ENCODE measurements at places on chromosomes 1 and 21.

DNA sequence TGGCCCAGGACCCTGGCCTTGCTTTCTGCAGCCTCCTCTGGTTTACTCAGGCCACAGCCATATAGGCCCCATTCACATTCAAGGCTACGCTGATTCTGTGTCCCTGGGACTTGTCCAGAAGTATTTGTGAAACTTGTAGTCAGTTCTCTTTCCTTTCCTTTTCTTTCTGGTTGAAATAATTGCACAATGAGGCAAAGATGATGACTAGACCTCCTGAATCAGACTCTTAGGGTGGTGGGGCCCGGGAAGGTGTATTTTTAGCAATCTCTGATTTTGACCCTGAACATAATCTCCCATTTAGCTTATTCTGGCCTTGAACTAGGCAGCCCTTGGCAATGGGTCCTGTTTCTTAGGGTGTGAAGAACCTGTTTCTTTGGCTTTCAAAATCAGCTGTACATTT, 39.9 kb downstream of the STUM start:
- DNase-seq, result no peak

- DNase-seq, result no peak
Measured at GRCh38 chr21:39595465-39595864, 17.3 kb upstream of the B3GALT5 start.

DNA sequence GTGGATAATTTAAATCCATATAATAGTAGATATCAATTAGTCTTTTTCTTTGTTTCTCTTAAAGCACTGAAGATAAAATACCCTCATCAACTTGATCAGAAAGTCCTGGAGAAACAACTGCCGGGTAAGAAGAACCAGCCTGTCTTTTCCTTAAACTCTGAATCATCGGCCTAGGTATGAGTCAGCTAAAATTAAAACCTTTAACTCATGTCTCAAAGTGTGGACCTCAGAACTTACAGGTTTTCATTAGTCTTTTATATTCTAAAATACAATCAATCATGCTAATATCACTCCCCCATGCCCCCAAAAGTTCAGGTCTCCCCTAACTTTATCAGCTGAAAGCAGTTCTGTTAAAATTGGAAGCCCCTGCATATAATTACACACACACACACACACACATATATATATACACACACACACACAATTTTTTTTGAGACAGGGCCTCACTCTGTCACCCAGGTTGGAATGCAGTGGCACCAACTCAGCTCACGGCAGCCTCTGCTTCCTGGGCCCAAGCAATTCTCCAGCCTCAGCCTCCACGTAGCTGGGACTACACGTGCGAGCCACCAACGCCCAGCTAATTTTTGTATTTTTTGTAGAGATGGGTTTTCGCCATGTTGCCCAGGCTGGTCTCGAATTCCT, 61.3 kb downstream of the B3GALNT2 start:
- DNase-seq, result no peak

DNA sequence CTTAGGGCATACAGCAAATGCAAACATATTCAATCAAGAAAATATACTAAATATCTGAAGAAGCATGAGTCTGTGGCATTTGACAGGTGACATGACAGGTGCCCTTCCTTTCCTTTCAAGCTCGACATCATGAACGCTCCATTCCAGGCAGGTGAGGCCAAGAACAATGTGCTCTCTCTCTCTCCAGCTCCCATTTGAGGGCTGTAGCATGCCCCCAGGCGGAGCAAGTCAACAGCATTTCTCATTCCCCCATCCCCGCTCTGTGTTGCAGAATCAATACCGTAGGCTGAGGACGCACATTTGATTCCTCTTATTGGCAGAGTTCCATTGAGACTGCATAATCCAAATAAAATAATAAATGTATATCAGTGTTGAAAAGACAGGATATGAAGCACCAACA, 24.6 kb upstream of the PLPPR4 start:
- DNase-seq, result no peak

DNA sequence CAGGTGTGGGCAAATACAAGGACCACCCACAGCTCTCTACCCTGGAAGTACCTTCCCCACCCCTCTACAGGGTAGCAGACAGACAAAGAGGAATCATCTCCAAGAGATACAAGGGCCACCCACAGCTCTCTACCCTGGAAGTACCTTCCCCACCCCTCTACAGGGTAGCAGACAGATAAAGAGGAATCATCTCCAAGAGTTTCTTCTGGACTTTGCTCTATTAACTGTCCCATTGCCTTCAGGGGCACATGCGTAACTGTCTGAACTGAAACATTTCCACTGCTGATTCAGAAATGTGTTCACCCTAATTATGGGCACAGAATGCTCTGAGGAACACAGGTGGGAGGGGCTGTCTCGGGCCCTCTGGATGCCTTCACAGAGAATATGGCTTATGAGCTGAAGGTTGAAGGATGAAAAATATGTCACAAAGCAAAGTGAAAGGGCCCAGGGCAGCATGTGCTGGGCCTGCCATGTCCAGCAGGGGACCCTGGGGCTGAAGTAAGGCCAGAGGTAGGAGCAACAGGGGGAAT, 43.9 kb downstream of the ZNF281 start:
- DNase-seq, result no peak

DNA sequence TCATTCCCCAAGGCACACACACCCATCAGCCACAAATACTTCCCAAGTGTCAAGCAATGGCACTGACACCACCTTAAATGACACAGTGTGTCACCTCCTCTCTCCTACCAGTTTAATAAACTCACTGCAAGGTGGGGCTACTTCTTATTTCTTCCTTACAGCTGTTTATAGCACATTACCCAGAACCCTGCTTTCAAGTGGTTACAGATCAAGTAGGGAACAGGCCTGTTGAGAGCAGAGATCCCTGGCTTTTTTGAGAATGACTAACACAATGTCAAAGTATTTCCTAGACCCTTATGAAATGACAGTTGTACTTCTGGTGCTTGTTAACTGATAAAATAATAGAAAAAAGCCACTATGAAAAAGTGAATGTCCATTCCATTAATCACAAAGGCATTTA, 19.8 kb downstream of the ZBTB17 start:
- no peak for DNase-seq

DNA sequence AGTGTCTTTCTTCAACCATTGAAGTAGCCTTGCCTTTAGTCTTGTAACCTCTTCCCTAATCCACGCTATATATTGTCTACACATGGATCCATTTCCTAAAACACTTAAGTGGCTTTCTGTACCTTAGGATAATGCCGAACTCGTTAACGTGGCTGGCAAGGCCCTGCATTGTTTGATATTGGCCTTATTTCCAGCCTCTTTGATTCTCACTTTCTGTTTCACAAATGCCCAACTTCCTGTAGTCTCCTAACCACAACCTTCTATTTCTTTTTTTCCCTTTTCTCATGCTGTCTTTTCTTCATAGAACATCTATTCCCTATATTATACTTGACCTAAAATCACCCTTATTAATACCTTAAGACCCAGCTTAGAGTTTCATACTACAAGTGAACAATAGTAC, 536.0 kb downstream of the LMO4 start:
- no peak for DNase-seq

GRCh38 chr1:116453481-116453880, 80.4 kb downstream of the ATP1A1 start:
- DNase-seq, result no peak

DNA sequence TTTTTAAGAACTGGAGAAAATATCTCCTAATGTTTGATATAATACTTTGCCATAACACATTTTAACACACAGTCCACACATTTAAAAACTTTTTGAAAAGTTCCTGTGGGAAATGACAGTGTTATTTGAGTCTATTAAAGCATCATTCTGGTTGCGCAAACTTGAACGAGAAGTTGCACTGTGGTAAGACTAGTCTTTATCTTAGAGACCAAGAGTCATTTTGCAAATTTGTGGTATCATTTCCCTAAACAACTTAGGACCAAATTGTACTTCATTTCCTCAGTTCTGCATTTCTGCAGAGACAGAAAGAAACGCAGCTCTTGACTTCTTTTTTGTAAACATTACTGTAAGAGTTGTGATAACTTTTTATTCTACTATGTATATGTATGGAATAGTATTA, at the start of gene RGS18:
Gene RGS18 (plus strand): TSS at position 282 of the 400 bp plus-strand sequence. CDS start 176 bp downstream, outside the sequence.
- DNase-seq, result no peak

DNA sequence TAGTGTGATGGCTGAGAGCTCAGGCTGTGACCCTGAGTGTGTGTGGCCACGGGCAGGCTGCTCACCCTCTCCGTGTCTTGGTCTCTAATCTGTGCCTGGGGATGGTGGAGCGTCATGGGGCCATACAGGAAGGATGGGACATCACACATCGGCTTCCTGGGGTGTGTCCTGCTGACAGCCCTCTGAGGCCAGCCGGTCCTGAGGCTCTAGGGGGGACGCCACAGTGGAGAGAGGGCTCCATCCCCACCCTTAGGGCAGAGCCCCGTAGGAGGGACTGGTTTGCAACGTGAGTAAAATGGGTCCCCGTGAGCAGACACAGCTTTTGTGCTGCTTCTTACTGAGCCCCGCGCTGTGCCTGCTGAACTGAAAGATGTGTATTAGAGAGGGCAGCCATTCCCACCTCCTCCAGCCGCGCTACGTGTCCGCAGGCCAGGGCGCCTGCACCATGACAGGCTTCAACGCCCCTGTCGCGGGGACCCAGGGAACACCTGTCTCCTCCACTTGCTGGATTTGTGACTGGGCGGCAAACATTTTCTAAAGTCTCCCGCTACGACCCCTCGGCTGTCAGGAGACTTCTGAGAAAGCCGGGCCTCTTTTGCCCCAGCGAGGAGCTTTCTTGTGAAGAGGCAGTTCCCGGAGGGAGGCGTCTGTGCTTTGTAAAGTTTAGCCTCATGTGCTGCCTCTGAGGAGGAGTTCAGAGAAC, 8.1 kb downstream of the COL18A1 start:
- DNase-seq, result no peak

GRCh38 chr1:201713086-201713810, 115.7 kb upstream of the IPO9 start:
- DNase-seq, result no peak

DNA sequence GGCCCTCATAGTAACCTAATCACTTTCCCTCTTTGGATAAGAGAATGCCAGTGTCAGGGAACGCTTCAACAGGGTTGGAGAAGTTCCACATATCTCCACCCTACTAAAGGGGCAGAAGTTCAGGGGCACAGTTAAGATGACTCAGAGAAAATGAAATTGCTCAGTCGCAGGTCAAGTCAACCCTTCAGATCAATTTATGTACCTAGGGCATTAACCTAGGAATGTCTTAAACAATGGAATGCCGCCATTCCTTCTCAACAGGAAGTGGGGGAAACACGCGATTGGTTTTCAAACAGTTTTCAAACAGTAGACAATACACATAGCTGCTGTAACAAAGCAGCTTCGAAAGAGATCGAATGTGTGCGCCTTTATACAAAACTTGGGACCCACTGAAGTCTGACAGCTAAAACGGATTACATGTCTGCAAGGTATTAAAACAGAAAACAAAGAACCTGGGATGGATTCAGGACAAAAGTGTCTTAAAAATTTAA, 897 bp downstream of the SLC25A24 start:
- no peak for DNase-seq

- DNase-seq, result no peak
Measured at GRCh38 chr21:21200103-21200938, 202.1 kb downstream of the NCAM2 start.

DNA sequence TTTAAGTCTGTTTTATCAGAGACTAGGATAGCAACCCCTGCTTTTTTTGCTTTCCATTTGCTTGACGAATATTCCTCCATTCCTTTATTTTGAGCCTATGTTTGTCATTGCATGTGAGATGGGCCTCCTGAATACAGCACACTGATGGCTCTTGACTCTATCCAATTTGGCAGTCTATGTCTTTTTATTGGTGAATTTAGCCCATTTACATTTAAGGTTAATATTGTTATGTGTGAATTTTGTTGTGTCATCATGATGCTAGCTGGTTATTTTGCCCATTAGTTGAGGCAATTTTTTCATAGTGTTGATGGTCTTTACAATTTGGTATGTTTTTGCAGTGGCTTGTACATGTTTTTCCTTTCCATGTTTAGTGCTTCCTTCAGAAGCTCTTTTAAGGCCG, 50.7 kb upstream of the PDE4B start:
- no peak for DNase-seq

GRCh38 chr1:67818162-67818561, 15.1 kb downstream of the GNG12 start:
- DNase-seq, result no peak

GRCh38 chr1:93685918-93686317, 4.3 kb upstream of the BCAR3 start:
- no peak for DNase-seq

- no peak for DNase-seq
Measured at GRCh38 chr1:232886271-232886670, 64.1 kb upstream of the NTPCR start.

DNA sequence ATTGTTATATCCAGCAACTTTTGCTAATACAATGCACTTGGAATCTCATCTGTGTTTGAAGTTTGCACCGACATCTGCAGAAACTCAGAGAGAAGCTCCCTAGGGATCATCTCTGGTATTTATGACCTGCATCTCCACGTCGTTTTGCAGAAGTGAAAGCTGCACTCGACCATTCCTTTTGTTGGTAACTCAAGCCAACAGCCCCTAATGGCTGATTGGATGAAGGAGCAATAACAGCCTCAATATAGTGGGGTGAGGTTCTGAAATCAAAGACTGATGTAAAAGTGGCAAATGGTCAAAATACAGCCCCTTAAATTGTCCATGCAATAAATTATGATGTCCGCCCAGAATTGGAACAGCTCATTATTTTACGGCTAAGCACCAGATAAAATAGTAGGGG, 344.2 kb upstream of the KAZN start:
- DNase-seq, result no peak

DNA sequence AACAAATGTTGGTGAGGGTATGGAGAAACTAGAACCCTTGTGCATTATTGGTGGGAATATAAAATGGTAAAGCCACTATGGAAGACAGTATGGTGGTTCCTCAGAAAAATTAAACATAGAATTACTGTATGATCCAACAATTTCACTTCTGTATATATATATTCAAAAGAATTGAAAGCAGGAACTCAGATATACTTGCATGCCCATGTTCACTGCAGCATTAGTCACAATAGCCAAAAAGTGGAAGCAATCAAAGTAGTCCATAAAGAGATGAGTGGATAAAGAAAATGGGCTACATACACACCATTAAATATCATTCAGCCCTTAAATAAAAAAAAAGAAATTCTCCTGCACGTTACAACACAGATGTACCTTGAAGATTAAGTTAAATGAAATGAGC, 34.1 kb downstream of the ABL2 start:
- no peak for DNase-seq

DNA sequence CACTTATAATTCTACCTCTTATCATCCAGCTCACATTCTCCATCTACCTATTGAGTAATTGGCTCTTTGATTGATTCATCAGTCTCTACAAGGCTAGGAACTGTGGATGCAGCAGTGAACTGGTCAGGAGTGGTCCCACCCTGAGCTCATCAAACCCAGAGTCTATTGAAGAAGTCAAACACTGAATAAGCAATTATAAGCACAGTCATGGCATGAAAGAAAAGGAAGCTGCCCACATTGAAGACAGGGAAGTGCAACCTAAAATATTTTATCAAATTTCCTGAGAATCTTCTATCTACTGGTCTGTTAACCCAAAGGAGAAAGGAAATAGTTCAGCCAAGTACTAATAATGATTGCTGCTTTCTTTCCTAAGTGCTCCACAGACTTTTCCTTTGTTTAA, 35.7 kb downstream of the ACP6 start:
- DNase-seq, result no peak

GRCh38 chr21:25790878-25791204, 56.1 kb downstream of the GABPA start:
- no peak for DNase-seq

- DNase-seq, result peak; percentile 47
Measured at GRCh38 chr1:1000357-1001056, 610 bp upstream of the HES4 start.

- no peak for DNase-seq
Measured at GRCh38 chr1:2350911-2351655, 40.3 kb downstream of the MORN1 start.

Measured in stimulated activated CD4-positive, alpha-beta T cell treated with anti-CD3 and anti-CD28 coated beads, TNF-alpha, amount 100 ng/mL, for 24 hours (primary cell).